ENCODE measurements at places on chromosomes 12 and 14.

GRCh38 chr14:30214014-30214413, 286.4 kb upstream of the PRKD1 start:
- no peak for DNase-seq

DNA sequence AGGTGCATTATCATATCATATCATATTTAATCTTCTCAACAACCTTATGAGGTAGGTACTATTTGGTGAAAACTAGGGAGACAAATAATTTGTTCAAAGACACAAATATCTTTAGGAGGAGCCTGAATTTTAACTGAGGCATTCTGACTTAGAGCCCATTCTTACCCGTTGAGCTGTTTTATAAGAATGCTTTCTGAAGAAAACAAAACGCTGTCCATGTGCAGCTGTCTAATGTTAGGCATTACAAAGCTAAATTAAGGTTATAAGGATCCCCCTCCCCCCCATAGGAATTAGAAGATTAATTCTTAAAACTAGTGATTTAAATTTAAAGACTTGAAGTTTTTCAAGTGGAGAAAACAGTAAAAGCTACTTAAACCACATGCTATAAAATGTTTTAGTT, 6.4 kb downstream of the KTN1 start:
- no peak for DNase-seq

- DNase-seq = no peak
Observed at GRCh38 chr14:20904393-20905029, 13.3 kb downstream of the RNASE3 start.

DNA sequence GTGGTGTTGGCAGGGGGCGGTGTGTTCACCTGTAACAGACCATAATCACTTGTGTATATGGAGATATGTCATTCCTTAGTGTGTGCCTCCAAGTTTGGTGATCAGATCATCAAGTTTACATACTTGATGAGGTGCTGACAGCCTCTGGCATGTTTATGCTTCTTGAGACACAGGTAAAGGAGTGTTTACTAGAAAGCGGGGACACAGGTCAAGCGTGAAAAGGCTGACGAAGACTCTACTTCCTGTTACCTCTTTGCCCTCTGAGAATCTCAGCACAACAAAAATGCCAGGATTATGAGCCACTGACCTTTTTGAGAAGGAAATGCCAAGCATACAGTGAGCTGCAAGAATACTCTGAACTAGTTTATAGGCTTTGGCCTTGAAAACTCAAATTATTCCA, 29.6 kb downstream of the PRDM4 start:
- DNase-seq = no peak

DNA sequence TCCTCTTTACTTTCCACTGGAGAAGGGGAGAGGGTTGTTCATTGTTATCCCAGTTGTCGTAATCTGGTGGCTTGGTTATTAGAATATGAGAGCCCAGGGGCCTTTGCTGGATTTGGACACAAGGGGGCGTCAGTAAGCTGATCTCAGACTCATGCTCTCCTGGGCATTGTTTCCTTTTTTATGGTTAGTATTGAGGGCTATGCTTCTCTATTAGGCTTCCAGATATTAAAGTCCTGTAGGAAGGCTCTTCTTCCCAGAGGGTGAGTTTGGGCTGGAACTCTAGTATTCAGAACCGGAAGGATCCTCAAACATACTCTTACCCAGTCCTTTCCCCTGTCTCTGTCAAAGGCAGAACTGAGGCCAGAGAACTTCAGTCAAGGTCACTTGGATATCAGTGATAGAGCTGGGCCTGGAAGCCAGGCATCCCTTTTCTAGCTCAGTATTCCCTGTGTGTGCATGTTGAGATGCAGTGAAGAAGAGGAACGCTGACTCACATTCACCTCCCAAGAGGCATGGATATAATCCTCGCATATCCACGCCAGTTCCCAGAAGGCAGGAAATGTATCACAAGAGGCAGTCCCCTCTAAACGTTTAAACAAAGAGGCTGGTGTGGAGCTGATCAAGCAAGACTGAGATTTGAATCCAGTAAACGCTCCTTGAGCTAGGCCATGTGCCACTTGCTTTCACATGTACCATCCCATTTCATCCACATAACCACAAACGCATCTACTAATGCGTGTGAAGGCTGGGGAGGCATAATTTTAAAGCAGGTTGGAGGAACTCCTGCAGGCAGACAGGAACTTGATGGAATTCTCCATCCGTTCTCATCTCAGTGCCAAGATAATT, 41.6 kb downstream of the UBE3B start:
- DNase-seq = peak; percentile 67

DNA sequence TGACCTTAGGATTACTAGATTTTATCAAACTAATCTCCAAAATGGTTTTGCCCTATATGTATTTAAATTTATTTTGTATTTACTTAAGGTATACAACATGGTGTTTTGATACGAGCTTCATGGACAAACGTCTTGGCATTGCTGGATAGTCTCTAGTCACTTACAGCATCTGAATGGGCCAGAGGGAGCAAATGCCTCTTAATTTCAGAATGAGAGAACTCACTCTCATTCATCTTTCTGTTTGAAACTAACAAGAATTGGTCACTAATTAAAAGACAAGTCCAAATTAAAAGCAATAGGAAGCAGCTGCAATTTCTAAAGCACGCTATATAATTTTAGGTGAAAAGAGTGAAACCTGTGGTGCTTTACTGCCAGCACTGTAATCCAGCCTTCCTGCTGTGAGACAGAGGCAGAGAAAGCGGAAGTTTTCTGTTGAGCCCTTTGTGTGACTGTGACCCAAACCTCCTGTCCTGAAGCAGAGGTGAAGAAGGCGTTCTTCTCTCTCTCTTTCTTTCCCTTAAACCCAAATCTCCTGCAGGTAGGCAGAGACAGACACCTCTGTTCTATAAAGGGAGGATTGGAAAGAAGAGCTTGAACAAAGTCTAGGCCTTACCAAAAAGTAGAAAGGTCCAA, 184.6 kb upstream of the NAV3 start:
- no peak for DNase-seq

DNA sequence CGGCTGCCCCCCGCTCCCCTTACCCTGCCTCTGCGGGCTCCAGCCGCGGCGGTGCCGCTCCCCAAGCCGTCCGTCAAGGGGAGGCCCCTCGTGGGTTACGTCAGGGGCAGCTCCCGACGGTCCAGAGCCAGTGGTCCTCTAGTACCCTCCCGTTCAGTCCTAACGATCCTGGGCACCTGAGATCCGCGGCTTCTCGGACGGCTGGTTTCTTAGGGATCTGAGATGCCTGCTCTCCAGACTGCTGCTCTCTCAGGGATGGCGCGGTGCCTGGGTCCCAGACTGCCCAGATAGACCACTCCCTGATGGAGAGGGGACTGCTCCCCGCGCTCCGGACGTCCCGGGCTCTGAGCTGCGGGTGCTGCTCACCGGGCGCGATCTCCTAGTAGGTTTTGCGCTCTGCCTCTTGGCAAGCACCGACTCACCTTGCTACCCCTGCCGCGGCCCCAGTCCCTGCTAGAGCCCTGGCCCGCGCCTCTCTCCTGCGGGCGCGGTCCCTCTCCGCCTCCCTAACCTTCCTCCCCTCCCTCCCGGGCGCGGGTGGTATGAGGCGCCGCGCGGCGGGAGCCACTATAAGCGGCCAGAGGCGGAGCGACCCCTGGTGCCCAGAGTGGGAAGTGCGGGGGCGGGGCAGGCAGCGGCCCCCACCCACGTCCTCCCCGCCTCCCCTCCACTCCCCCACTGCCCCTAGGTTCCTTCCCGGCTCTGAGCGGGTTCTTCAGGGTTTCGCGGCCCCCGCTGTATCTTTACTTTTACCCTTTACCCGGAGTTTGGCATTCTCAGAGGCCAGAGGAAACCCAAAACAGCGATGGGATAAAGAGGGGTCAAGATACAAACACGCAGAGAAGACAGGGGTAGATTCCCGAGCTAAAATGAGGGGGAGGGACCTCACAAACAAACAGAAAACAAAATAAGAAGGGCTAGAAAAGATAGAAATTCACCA, at the start of gene C1QL4:
TSS of gene C1QL4 (minus strand) at position 544 of the 940 bp plus-strand sequence. CDS start 711 bp downstream, outside the sequence.
- no peak for DNase-seq

GRCh38 chr12:16198884-16199283, 78.6 kb downstream of the SLC15A5 start:
- no peak for DNase-seq

- DNase-seq = no peak
Observed at GRCh38 chr12:51910168-51910567, 2.9 kb downstream of the ACVRL1 start.

DNA sequence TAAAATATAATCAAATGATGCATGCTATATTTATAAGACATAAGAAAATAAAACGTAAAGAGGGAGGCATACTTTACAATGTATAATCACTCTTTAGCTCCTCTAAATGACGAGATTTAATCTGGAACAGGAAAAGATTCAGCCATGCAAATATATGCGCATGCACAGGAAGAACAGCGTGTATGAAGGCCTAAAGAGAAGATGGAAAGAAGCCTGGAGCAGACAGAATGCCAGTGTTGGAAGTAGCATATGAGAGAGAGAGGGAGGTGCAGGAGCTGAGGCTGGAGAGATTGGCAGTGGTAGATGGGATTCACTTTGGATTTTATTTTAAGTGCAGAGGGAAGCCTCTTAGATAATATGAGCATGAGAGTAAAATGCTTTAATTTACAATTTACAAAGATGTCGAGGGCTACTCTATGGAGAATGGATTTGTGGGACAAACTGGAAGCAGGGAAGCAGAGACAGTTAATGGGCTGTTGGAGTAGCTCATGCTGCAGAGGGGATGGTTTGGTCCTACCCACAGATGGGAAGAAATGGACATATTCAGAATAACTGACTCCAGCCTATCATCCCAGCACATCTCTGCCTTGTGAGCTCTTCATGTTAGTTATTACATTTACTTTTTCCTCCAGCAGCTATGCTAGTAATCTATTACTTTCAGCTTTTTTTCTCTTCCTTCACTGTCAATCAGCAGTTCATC, 411.1 kb downstream of the TMTC2 start:
- DNase-seq = no peak

DNA sequence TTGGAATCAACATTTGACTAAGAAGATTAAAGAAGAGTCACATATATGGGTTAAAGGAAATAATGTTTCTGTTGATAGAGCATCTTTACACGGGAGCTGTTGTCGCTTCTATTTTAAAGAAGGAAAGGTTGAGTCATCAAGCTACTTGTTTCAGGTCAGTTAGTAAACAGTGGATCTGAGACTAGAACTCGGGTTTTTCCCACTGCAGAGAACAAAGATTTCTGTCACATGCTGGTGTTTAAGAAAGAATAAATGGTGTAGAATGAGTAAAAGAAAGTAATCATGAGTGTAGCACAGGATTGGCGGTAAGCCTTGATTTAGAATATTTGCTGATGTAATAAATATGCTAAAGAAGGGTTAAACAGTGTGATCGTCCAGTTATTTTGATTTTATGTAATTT, 455.5 kb downstream of the AEBP2 start:
- no peak for DNase-seq

DNA sequence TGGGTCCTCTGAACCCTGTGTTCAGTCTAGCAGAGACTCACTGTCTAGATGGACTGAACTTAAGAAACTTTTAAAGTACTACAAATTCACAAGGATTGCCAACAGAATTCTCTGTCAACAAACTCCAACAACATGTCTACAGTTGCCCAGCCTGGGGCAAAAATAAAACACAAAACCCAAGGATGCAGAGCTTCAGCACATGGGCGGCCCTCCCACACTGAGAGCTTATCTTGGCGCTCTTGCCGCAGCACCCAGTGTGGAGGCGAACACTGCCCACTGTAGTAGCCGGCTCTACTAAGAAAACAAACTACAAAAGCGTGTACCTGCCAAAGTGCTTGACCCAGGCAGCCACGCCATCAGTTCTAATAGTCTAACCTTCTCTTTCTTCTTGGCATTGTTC, 66.7 kb downstream of the PTPN21 start:
- no peak for DNase-seq

DNA sequence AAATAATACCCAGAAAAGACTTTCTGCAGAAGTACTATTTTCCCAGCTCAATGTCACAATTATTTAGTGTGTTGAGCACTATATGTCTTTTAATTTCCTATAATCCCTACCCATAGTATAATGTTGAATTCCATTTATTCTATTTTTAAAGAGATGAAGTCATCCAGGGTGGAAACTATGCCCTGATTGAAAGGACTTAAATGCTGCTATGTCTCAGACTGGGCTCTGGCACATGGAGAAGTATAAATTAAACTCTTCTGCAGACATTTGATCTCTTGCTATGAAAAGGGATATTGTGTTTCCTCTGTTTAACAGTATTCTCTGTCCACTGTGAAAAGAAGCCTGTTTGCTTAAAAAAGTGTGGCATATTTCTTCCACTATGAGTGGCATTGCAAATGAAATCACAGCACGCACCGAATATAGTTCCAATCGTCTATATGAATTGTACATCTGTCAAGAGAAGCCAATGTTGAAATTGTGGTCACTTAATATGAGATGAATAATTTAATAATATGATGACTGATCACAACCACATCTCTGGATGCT, 192.3 kb downstream of the BCAT1 start:
- DNase-seq = no peak

- no peak for DNase-seq
Observed at GRCh38 chr12:123150744-123151456, at the start of gene PITPNM2. Gene PITPNM2 (minus strand): TSS chr12:123151090. CDS start chr12:123034590, 116,500 bp downstream.

- no peak for DNase-seq
Observed at GRCh38 chr12:1503281-1503711, 91.1 kb downstream of the FBXL14 start.

GRCh38 chr14:102192840-102193502, 53.3 kb downstream of the WDR20 start:
- no peak for DNase-seq

GRCh38 chr12:118064608-118065007, 3.6 kb upstream of the WSB2 start:
- no peak for DNase-seq

DNA sequence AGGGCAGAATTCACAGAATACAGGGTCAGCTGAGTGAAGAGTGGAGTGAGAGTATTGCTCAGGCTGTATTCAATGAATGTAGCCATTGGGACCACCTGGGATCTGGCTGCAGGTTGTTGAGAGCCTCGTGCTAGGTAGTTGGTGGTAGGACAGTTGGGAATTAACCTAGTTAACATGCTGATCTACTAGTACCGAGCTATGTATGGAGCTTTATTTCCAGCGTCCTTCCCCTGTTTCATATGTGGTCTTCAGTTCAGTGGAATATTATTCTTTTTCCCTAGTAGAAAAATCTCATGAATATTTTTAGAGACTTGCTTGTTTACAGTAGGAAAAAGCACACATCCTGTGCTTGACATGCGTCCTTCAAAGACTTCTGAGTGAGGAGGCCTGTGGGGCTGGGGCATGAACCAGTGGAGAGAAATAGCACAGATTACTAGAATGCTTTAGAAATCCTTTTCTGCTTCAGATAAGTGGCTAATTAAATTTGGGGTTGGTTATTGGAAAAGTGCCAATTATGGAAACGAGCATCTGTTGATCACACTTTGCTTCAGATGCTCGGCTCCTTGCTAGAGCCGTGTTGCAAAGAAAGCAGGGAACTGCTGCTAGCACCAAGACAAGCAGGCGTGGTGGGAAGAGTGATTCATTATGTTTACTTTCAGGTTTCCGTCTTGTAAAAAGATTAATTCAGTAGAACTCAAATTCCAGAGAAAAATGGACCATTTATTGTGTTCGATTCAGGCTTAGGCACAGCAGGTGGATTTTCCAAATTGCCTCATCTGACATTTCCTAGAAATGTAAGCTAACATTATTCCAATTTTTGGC, 53.6 kb downstream of the ARF6 start:
- DNase-seq = no peak

- DNase-seq = no peak
Observed at GRCh38 chr12:21428241-21428640, 9.2 kb upstream of the PYROXD1 start.
